ENCODE measurements at places on chromosomes 3 and 15. TPM values are rescaled to one million over a fixed set of nuclear protein-coding genes. Genes with fewer than 3 reads are reported as not detected.
A peak's percentile ranks its signal among the peaks of the same experiment; 100 is the strongest.

DNA sequence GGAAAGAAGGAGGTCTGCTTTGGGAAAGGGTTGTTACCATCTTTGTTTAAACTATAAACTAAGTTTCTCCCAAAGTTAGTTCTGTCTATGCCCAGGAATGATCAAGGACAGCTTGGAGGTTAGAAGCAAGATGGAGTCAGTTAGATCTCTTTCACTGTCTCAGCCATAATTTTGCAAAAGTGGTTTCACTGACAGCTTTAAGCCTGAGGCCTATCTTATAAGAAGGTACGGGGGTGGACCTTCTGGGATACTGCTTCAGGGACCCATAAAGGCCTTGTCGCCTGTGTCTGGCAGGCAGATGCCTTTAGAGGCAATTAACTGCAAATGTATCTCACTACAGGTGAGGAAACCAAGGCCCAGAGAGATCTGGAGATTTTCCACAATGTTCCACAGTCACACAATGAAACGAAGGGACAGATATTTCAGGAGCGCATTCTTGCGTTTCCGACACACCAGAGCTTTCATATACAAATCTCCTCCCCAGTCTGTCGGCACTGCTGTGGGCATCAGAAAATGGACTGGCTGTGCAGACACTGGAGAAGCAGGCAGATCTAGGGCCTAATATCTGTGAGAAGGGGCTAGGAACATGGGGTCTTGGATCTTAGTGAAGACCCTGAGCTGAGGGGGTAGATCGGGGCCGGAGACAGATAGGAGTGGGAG is 169.5 kb upstream of the SMAD3 start:
- no peak overlapping the region for H3K27ac ChIP-seq
- DNase-seq = no peak
- no peak overlapping the region for H3K4me3 ChIP-seq

GRCh38 chr3:190291994-190292584 is 30.2 kb downstream of the CLDN1 start:
- H3K36me3 ChIP-seq = no peaks in the 10 kb centered on the region
- H3K27ac ChIP-seq = no peak overlapping the region
- no peak overlapping the region for H3K4me3 ChIP-seq

GRCh38 chr15:42858999-42859789 is 61.4 kb downstream of the TTBK2 start:
- no peak overlapping the region for H3K27ac ChIP-seq
- no peaks in the 10 kb centered on the region for H3K4me1 ChIP-seq
- no peaks in the 10 kb centered on the region for H3K27me3 ChIP-seq

- H3K4me1 ChIP-seq = peaks cover 19% of the 10 kb centered on the region
- H3K27ac ChIP-seq = no peak overlapping the region
- no peak overlapping the region for H3K4me3 ChIP-seq
- H3K36me3 ChIP-seq = no peaks in the 10 kb centered on the region
Observed at GRCh38 chr15:92629276-92629974, 26.1 kb downstream of the FAM174B start.

GRCh38 chr3:23239211-23240068 is 36.3 kb downstream of the UBE2E2 start:
- H3K4me1 ChIP-seq = peaks cover 5% of the 10 kb centered on the region
- no peaks in the 10 kb centered on the region for H3K36me3 ChIP-seq
- no peak for DNase-seq
- no peaks in the 10 kb centered on the region for H3K27me3 ChIP-seq

GRCh38 chr3:133930341-133930933 is 34.8 kb upstream of the RAB6B start:
- H3K4me3 ChIP-seq = no peak overlapping the region
- no peaks in the 10 kb centered on the region for H3K36me3 ChIP-seq
- H3K4me1 ChIP-seq = no peaks in the 10 kb centered on the region
- peak; percentile 81 for DNase-seq

- no peak for DNase-seq
- no peak overlapping the region for H3K4me3 ChIP-seq
- peaks cover 15% of the 10 kb centered on the region for H3K4me1 ChIP-seq
- no peak overlapping the region for H3K27ac ChIP-seq
- H3K27me3 ChIP-seq = no peaks in the 10 kb centered on the region
Observed at GRCh38 chr3:16452261-16452660, 61.2 kb downstream of the RFTN1 start.

GRCh38 chr15:60363903-60364611 is 33.7 kb downstream of the ANXA2 start:
- peaks cover 9% of the 10 kb centered on the region for H3K4me1 ChIP-seq
- no peaks in the 10 kb centered on the region for H3K36me3 ChIP-seq

GRCh38 chr3:37221407-37221806 is 47.0 kb upstream of the LRRFIP2 start:
- no peaks in the 10 kb centered on the region for H3K36me3 ChIP-seq
- H3K4me1 ChIP-seq = no peaks in the 10 kb centered on the region
- no peaks in the 10 kb centered on the region for H3K27me3 ChIP-seq
- H3K27ac ChIP-seq = no peak overlapping the region
- H3K4me3 ChIP-seq = no peak overlapping the region

DNA sequence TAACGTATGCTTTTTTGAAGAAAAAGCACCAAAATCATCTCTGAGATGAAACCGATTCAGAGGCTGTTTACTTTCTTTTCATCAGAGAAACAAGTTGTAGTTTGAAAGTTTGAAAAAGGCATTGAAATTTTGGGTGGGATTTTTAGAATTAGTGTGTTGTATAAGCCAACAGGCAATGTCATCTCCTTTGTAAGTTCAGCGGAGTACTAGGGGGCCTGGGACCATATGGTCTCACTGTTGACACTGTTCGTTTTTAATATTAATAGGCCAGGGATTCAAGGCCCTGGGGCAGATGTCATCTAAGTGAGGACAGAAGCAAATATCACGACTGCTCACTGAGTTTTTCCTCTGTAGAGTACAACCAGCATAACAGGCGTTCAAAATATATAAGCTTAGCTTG is 256.2 kb upstream of the RARB start:
- no peaks in the 10 kb centered on the region for H3K36me3 ChIP-seq
- no peak overlapping the region for H3K4me3 ChIP-seq
- H3K4me1 ChIP-seq = peaks cover 26% of the 10 kb centered on the region
- DNase-seq = no peak
- H3K27ac ChIP-seq = no peak overlapping the region
- no peaks in the 10 kb centered on the region for H3K27me3 ChIP-seq

- H3K4me1 ChIP-seq = no peaks in the 10 kb centered on the region
- no peaks in the 10 kb centered on the region for H3K27me3 ChIP-seq
- no peak overlapping the region for H3K27ac ChIP-seq
Observed at GRCh38 chr3:56790016-56790821, 11.5 kb downstream of the ARHGEF3 start.

DNA sequence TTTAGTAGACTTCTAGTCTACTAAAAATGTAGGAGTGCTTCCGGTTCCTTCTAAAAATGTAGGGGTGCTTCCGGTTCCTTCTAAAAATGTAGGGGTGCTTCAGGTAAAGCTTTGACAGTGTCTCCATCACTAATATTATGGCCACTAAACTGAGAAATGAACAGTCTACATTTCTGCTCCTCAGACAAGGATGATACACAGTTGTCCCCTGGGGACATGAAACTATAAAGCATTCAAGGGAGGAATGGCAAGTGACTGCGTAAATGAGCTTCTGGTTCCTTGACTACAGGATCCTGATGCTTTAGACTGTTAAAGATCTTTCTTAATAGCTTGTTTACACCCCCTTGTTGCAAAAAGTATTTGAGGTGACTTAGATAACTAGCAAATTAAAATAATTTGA is 53.9 kb upstream of the SLC9A9 start:
- no peak overlapping the region for H3K27ac ChIP-seq
- H3K27me3 ChIP-seq = no peaks in the 10 kb centered on the region
- no peak for DNase-seq
- no peaks in the 10 kb centered on the region for H3K36me3 ChIP-seq

DNA sequence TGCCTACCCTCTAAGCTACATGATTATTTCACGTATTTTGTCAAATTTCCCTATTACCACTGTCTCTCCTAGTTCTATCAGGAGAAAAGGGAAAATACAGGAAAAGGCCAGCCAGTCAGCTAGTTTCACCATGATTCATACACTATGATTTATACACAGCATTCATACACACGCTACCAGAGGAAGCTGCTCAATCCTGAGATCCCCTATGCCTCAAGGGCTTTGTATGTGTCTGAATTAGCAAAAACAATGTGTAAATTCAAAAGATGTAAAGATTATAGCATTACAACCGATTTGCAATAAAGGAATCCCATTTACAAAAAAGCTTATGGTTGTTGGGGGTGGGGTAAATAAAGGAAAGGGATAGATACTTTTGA is 3.1 kb upstream of the ACKR4 start:
- H3K4me3 ChIP-seq = no peak overlapping the region
- H3K27ac ChIP-seq = no peak overlapping the region
- no peaks in the 10 kb centered on the region for H3K36me3 ChIP-seq
- peaks cover 9% of the 10 kb centered on the region for H3K4me1 ChIP-seq
- H3K27me3 ChIP-seq = no peaks in the 10 kb centered on the region

- DNase-seq = no peak
Observed at GRCh38 chr3:139378587-139379241, 10.7 kb downstream of the COPB2 start.

GRCh38 chr15:44676676-44677075 is 13.2 kb upstream of the SPG11 start:
- no peak for DNase-seq
- H3K36me3 ChIP-seq = no peaks in the 10 kb centered on the region
- no peaks in the 10 kb centered on the region for H3K4me1 ChIP-seq

DNA sequence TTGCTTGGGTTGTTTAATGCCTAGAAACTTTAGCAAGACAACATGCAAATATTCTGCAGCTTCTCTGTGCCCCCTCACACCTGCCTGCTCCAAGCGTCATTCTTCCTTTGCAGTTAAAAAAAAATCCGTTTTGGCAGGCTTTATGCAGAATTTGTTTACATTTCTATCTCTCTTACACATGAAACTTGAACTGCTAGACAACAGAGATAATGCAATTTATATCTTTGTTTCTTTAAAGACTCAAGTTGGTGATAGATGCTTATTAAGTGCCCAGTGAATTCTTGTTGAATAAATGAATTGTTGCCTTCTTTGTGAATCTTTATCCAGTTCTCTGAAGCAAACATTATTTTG is 53.2 kb downstream of the CHST2 start:
- DNase-seq = no peak
- H3K27me3 ChIP-seq = no peaks in the 10 kb centered on the region
- H3K36me3 ChIP-seq = no peaks in the 10 kb centered on the region
- H3K4me1 ChIP-seq = no peaks in the 10 kb centered on the region

- H3K4me3 ChIP-seq = no peak overlapping the region
- no peak for DNase-seq
- no peak overlapping the region for H3K27ac ChIP-seq
- H3K4me1 ChIP-seq = peaks cover 7% of the 10 kb centered on the region
Observed at GRCh38 chr15:44666210-44667038, 3.0 kb upstream of the SPG11 start.

DNA sequence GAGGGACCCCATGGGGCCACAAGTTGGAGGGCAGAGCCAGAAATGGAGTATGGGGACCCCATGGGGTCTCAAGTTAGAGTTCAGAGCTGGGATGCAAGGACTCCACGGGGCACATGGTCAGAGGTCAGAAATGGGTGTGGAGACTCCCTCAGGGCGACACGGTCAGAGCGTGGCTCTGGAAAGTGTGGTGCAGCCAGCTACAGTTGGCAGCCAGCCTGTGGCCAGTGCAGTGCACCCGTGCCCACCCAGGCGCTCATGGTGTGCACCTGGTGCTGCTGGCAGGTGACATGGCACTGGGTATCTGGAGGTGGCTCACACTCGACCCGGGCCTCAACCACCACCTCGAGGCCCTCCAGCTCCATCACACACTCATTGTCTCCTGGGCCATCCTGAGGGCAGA is 11.2 kb downstream of the PLXNB1 start:
- H3K27me3 ChIP-seq = no peaks in the 10 kb centered on the region
- H3K4me3 ChIP-seq = no peak overlapping the region
- no peaks in the 10 kb centered on the region for H3K4me1 ChIP-seq
- no peaks in the 10 kb centered on the region for H3K36me3 ChIP-seq
- H3K27ac ChIP-seq = no peak overlapping the region

DNA sequence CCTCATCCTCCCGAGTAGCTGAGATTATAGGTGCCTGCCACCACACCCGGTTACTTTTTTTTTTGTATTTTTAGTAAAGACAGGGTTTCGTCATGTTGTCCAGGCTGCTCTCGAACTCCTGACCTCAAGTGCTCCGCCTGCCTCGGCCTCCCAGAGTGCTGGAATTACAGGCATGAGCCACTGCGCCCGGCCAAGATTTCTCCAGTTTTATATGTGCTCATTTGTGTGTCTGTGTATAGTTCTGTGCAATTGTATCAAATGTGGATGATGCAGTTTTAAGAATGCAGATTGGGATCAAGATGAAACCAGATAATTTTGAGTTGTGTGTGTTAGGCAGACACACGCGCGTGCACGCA is 68.3 kb downstream of the SLCO3A1 start:
- DNase-seq = no peak
- no peaks in the 10 kb centered on the region for H3K36me3 ChIP-seq
- H3K4me3 ChIP-seq = no peak overlapping the region
- H3K27me3 ChIP-seq = no peaks in the 10 kb centered on the region
- H3K27ac ChIP-seq = no peak overlapping the region

DNA sequence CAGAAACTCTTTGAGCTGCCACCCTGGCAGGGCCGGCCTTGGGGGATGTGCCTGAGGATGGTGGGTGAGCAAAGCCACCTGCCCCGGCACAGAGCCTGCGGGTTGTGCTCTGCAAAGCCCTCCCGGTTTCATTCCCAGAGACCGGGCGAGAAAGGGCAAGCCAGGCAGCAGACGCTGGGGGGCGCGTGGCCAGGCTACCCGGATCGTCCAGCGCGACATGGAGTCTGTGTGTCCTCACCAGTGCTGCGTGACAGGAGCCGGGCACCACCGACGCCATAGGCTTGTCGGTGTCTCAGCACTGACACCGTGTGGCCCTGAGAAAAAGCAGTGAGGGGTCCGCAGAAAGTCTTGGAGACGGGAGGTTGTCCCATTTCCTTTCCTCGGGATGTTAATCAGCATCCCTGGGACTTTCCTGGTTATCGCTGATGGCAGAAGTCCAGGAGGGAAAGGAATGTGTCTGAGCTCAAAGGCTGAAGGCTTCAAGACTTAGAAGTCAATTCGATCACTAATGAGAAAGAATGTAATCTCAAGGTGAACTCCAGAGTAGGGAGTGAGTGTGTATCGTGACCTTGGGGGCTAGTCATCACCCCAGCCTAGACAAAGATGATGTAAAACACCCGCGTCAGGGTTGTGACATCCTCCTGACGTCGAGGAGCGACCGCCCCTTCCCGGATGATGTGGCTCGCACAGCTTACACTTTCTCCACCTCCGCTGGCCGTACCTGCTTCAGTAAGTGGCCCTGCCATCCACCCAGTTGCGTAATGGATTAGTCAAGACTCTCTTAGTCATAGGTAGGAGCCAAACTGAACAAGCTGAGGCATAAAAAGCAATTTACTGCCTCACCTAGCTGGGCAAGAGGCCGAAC is 36.3 kb upstream of the PLA2G4E start:
- DNase-seq = peak; percentile 94
- no peaks in the 10 kb centered on the region for H3K4me1 ChIP-seq
- H3K27ac ChIP-seq = no peak overlapping the region
- peaks cover 24% of the 10 kb centered on the region for H3K27me3 ChIP-seq
- H3K36me3 ChIP-seq = no peaks in the 10 kb centered on the region

- no peak overlapping the region for H3K4me3 ChIP-seq
- H3K27me3 ChIP-seq = peaks cover 22% of the 10 kb centered on the region
- DNase-seq = peak; percentile 44
- H3K27ac ChIP-seq = no peak overlapping the region
- H3K36me3 ChIP-seq = no peaks in the 10 kb centered on the region
Observed at GRCh38 chr15:65365229-65365628, 12.6 kb downstream of the IGDCC3 start.

Gene ARPP21
- total RNA-seq = not detected

Gene UNC13C
- 0.03 TPM for total RNA-seq

Gene RBP2
- not detected for total RNA-seq

Gene HACL1
- total RNA-seq = 48.6 TPM

Measured in neural progenitor cell (in vitro differentiated cells).